ENCODE measurements at places on chromosomes 5 and 9. TPM values are rescaled to one million over a fixed set of nuclear protein-coding genes. Genes with fewer than 3 reads are reported as not detected.
A peak's percentile ranks its signal among the peaks of the same experiment; 100 is the strongest.

GRCh38 chr5:120103495-120103894, 360.6 kb upstream of the PRR16 start:
- DNase-seq = no peak

DNA sequence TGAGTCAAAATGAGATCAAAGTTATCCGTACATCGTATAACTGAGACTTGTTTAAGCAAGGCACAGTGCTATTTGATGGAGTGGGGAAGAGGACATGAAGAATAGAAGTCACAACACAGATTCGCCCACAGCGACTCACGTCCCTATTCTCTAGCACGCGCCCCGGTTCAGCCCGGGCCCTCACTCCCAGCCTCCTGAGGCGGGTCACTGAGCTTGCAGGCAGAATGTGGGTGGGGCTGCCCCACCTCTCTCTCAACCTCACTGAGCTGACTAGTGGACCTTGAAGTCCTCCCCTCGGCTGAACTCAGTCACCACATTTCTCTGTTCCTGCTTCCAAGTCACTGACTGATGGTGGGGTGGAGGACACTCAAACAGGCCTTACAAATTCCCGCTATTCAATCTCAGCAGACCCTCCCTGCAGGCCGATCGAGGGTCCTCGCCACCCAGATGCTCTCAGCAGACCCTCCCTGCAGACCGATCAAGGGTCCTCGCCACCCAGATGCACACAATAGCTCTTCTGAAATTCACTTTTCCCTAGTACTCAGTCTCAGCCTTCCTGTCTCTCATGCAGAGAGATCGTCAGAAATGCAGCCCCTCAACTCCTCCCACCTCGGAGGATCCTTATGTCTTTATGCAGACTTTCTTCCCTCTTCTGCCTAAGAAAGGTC, 12.9 kb downstream of the GLDC start:
- DNase-seq = no peak

- DNase-seq = no peak
These were observed 35.1 kb downstream of the PJA2 start for GRCh38 chr5:109374625-109375024.

Gene WDR38
- total RNA-seq = not detected

DNA sequence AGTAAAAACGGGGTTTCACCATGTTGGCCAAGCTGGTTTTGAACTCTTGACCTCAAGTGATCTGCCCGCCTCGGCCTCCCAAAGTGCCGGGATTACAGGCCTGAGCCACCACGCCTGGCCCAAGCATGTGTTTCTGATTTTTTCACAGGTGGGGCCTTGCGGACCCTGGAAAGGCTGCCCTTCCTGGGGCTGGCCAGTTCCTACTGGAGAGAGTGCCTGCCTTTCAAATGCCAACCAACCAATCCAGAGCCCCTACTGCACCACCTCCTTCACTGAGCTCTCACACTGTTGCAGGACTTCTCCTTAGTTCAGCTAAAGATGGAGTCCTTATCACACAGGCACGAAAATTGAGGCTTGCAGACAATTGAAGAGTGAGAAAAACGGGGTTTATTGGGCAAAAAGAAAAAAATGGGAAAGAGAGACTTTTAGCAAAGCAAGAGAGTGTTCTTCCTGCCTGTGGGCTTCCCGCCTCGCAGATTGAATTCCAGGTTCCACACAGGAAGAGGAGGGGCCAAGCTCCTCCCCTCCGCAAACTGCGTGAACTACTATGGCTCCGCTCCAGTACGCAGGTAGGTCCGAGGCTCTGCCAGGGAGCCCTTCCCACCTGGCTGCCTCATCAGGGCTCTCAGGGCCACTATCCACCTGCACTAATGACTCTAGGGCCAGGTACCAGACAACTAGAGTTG, 8.3 kb upstream of the CMBL start:
- no peak for DNase-seq

- no peak for DNase-seq
These were observed 48.7 kb downstream of the CHD1 start for GRCh38 chr5:98880151-98880550.

DNA sequence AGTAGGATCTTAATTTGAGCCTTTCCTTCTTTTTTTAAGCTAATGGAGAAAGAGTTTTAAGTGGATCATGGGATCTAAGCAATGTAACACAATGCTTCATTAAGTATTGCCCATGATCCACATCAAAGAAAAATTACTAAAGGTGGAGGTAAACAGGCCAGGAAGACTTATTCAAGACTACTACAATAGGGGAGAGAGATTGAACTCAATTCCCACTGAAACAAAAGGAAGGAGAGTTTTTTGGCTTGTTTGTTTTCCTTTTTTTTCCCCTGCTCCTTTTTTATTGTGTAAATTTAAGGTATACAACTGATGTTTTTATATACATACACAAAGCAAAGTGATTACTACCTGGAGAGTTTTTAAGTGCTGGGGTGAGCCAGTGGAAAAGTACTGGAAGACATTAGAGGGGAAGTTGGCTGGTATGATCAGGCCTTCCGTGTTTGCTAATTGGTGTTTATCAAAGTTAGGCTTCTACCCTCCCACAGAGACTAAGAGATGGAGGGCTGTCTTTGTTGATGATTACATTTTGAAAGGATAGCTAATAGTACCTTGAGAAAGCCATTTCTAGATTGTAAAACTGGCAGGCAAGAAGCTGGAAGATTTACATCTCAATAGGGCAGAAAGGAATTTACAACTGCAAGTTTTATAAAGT, 262.7 kb downstream of the CHSY3 start:
- no peak for DNase-seq

DNA sequence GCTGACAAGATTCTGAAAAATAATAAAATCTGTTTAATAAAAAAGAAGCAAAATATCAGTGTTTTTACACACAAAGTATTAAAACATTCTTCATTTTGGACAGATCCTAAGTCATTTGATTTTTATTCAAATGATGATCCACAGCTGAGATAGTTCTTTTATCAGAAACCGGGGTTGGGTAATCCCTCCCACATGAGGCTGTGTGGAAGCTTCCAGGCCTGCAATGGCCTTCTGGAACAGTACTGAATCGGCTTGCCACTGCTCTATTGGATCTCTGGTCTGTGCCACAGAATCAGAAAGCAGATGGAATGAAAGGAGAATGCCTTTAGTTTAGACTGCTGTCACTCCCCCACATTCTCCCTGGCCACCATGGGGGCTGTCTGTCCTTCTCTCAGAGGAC, 6.1 kb upstream of the C5orf58 start:
- no peak for DNase-seq

- no peak for DNase-seq
These were observed 408.6 kb downstream of the CAAP1 start for GRCh38 chr9:26483991-26484390.

DNA sequence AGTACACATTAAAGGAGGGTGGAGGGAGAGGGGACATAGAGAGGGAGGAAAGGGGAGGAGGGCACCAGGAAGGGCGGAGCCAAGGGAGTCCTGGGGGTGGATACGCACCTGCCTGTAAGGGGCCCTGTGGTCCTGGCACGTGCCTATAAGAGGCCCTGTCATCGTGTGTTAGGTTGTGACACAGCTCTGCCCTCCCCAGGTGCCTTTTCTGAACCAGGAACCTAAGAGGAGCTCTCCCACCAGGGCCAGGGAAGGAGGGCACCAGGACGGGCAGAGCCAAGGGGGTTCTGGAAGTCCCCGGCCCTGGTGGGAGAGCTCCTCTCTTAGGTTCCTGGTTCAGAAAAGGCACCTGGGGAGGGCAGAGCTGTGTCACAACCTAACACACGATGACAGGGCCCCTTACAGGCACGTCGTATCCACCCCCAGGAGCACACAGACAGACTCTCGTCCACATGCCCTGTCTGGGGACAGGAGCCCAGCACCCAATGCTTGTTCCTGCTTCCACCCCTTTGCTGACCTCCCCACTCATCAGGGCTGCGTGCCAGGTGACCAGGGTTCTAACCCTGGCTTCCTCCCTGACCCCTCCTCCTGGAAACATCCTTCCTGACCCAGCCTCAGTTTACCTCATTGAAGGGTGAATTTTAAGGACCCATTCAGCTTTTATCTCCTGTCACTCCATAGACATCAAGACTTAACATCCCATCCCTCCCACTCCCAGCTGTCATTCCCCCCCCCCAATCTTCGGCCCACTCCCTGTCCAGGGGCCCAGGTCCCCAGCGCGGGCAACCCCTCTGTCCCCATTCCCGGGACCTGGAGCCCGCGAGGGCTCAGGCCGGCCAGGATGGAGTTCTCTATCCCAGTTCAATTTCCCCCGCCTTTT, 12.9 kb upstream of the OLFM1 start:
- no peak for DNase-seq

DNA sequence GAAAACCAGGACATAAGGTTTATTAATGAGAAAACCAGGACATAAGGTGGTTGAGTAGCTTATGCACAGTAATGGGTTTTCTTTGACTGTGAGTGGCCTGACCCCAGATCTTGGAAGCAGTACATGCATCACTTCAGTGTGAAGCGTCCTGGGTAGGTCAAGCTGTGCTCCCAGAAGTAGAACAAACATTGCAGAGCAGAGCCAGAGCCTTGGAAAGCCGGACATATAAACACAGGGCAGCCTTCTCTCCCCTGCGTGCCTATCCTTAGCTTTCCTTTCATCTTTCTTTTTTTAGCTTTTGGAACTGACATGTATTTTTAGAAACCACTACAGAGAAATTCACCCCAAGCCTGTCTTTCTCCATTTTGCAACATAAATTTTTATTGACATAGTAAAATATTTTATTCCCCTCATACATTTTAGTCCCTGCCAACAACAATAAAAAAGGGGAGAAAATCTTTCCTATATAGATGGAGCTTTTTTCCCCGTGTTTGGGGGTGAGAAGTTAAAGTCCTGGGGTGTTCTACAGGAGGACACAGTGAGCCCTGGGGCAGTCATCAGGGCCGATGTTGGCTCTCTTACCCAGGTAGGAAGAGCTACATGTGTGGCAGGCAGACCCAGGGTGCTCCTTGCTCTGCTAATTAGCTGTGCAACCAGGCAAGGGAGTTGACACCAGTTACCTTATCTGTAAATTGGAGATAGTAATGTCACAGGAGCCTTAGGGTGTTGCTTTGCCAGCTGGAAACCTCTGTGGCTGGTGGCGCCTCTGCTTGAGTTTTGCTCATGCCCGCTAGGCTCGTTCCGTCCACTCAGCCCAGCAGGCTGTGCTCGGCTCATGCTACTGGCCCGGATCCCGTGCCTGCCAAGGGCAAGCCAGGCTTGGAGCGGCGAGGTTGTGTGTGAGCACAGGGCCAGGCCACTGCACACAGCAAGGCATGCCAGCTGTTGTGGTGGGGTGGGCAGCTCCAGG, 389.6 kb downstream of the KDM4C start:
- DNase-seq = no peak

Gene SLC6A7
- total RNA-seq = not detected

DNA sequence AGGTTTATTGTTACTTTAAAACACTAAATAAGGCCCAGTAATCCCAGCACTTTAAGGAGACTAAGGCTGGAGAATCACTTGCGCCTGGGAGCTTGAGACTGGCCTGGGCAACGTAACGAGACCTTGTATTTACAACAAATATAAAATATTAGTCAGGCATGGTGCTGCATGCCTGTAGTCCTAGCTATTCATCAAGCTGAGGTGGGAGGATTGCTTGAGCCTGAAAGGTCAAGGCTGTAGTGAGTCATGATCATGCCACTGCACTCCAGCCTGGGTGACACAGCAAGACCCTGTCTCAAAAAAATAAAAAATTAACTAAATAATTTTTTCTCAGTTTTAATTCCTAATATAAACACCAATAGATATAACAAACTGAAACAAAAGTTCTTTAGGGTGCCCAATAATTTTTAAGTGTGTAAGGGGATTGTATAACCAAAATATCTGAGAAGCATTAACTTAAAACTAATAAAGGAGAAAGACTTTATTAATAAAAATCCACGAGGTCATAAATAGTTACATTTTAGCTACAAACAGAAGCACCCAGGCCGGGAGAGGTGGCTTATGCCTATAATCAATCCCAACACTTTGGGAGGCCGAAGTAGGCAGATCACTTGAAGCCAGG, 32.7 kb downstream of the FAM13B start:
- DNase-seq = no peak

DNA sequence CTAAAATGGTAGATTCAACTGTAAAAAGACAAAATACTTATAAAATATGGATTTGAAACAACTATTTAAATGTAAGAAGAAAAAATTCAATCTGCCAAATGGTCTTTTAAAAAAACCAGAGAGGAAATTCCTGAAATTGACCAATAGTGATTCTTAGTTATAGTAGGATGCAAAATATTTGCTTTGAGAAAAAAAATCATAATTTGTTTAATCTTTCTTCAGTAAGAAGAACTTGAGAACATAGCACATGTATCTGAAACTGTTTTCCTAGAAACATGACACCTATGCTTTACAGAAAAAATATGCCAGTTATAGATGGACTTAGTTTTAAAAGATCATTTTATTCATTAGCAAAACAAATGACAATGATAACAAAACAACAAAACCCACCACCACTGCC, 186.9 kb upstream of the CD180 start:
- no peak for DNase-seq

DNA sequence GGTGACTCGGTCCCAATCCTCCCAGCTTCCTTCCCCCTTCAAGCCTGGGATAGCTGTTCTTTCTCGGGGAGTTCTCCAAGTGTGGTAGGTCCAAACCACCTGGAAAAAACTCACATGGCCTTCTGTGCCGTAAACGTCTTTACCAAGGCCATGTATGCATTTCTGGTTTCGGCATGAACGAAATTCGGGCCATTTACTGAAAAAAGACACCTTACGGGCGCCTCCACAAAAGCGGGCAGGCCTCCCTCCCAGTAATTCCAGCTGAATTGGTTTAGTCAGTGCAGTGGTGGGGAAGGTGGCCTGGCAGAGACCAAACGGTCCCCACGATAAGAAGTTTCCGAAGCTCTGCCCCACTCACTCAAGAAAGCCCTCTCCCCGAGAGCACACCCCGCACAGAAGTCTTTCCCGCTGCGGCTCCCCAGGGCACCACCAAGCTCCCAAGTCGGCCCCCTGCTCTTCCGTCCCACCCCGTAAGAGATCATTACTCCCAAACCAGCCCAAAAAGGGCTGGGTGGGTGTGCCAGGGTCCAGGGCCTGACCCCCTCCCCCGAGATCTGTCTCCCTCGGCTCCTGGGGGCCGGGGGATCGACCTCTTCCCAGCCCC, 86.3 kb upstream of the MELK start:
- DNase-seq = peak; percentile 27

GRCh38 chr9:104200456-104200994, 106.4 kb downstream of the SMC2 start:
- no peak for DNase-seq

DNA sequence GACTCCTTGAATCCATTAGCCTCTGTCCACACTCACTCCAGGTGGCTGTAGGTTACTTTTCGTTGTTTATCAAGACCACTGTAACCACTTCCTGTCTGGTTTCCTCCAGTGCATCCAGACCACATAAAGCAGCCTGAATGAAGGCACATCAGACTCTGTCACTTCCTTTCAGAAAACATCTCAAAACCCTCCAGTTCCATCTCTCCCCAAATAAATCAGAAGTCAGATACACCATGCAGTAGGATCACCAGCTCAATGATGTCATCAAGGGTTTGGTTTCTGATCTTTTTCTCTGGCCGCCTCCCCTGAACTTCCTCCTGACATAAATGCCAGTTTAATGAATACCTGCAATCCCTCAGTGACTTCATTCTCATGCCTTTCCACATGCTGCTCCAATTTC, 161.2 kb downstream of the ZNF462 start:
- no peak for DNase-seq

All from skin of body (tissue), 3 donors.